Stimulated activated CD4-positive, alpha-beta T cell treated with anti-CD3 and anti-CD28 coated beads, TNF-alpha, amount 100 ng/mL, for 1 hour (primary cell): ENCODE measurements at places on chromosomes 6 and 20.

- no peak for DNase-seq
These were observed 33.4 kb upstream of the SRPK1 start for GRCh38 chr6:35954333-35954732.

- no peak for DNase-seq
These were observed 113.8 kb downstream of the JPH2 start for GRCh38 chr20:44073011-44073674.

DNA sequence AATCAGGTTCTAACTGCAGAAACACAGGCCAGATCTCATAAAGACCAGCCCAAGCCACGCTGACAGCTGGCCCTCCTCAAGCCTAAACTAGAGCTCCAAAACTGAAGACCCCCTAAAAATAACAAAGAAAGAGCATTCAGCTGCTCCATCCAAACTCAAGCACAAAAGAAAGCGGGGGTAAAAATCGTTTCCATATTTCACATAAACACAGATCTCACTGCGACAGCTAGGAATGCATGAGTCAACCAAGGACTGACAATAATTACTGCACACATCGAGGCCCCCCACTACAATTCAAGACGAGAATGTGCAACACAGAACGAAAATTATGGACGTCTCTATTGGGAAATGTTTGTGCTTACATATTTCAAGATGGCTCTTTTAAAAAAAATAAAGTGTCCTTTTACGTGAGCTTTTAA is 31.1 kb downstream of the CNKSR3 start:
- DNase-seq, result no peak

- DNase-seq, result no peak
These were observed 23.6 kb upstream of the NKAIN2 start for GRCh38 chr6:123780021-123780420.

- no peak for DNase-seq
These were observed 19.1 kb upstream of the HLA-DQB1 start for GRCh38 chr6:32685603-32686002.

DNA sequence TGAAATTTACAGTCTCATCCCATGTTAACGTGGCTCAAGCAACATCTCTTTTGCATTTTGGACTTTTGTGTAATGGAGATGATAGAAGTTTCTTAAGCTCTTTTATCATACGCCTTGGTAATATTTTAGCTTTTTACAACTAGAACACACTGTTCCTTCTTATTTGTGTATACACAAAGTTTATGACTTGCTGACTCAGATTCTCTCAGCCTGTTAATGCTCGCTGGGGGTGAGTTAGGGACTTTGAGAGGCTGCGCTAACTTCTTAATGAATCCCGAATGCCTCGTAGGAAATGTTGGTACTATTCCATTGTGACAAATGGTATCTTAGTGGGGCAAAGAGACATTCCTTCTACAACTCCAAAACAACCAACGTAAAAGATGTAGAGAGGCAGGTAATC is 509.7 kb downstream of the DOK5 start:
- no peak for DNase-seq

- no peak for DNase-seq
These were observed 1.2 kb upstream of the TSPO2 start for GRCh38 chr6:41040940-41041536.

DNA sequence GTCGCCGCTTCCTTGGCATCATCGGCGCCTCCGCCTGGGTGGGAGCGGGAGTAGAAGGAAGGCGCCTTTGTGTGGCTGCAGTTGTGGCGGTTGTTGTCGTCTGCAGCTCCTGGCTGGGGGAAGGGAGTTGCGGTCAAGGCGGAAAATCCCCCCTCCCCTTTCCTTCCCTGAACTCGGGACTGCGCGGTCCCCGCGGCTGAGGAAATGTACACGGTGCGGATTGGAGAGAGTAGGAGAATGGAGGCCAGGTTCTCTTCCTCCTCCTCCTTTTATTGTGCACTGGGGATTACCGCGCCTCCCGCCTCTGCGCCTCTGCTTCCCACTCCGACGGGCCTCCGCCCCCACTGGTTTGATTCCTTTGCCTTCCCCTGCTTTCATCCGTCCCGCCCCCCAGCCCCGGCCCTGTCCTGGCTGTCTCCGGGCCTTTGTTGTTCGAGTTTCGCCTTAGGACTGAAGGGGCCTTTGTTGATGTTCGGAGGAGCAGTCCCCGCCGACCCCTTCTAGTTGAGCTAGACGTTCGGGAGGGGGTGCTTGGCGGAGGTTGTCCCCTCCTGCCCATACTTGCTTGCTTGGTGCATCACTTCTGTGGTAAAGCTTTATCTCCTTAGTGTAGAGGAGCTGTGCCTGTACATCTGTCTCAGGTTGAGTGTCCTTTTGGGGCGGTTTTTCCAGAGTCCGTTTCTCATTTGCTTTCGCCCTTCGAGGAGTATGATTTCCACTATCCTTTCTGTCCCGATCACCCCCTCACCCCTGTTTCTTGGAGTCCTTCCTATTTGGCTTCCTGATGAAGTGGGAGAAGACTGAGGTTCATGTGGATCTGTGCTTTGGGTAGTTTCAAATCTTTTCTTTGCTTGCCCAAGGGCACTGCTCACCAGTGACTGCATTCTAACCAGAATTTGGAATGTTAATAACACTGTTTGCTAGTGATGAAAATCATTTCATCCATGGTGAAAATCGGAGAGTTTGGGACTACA is 764 bp downstream of the ZNF292 start:
- peak; percentile 42 for DNase-seq

GRCh38 chr6:25630508-25631278 is 21.3 kb upstream of the SCGN start:
- DNase-seq, result no peak

DNA sequence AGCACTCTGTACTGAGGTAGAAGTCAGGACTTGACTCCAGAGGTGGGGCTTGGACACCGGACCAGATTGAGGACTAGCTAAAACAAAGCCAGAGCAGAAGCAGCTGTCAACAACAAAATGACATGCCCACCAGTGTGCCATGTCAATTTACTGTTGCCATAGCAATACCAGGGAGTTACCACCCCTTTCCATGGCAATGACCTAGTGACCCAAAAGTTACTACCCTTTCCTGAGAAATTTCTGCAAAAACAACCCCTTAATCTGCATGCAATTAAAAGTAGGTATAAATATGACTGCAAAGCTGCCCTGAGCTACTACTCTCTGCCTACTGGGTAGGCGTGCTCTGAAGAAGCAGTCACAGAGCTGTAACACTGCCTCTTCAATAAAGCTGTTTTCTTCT is 21.0 kb downstream of the MAP3K5 start:
- no peak for DNase-seq

GRCh38 chr6:84808491-84809061 is 44.2 kb upstream of the TBX18 start:
- no peak for DNase-seq

GRCh38 chr6:36120018-36120417 is 10.3 kb upstream of the MAPK13 start:
- DNase-seq, result no peak

DNA sequence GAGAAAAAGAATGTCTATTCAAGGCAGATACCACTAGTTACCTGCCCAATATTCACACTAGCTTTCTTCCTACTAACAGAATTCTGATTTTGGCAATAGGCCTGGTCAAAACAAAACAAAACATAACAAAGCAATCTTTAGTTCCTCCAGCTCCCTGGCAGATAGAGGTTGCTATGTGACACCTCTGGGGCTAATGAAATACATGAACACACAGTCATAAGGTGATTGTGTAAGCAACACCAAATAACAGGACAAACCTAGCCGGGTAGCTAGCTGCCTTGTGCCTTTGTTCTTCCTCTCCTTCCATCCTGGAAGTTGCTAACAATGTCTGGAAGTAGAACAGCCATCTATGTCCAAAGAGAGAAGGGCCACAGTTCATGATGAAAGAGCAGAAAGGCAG is 6.0 kb upstream of the HMGN3 start:
- DNase-seq, result no peak

GRCh38 chr6:166162599-166163342 is 4.9 kb downstream of the TBXT start:
- DNase-seq, result no peak

DNA sequence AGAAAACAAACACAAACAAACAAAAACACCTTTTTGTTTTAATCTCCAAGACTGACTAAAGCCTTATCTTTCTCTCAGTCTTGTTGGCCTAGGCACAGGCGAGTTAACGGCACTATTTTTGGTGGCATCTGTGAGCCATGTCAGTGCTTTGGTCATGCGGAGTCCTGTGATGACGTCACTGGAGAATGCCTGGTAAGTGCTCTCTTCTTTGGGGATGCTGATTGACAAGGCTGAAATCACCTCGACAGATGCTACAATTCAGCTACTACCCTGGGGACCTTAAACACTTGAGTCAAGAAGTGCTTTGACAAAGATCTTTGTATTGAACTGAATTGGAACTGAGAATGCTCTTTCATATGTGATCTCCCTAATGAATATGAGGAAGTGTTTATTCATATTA is 384.1 kb downstream of the LAMA2 start:
- no peak for DNase-seq

- no peak for DNase-seq
These were observed 23.1 kb downstream of the PHACTR2 start for GRCh38 chr6:143700684-143701348.

- DNase-seq, result no peak
These were observed 15.7 kb downstream of the ZFP64 start for GRCh38 chr20:52175840-52176239.

DNA sequence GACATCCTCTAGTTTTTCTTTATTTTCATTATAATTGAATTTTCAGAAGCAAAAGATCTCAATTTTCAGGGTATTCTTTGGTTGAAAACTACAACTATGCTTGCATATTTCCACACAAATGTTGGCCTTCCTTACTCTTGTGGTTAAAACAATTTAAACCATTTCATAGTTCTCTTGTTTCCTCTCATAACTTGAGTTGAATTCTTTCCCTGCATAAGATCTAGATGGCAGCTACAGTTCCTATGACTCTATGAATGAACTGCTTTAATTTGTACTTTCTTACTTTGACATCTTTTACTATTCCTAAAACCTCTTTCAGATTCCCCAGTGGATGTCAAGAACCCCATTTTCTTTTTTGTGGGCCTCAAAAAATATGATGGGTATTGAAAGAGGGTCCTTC is 564.5 kb downstream of the NKAIN2 start:
- no peak for DNase-seq

GRCh38 chr6:79571030-79571367 is 33.8 kb upstream of the LCA5 start:
- no peak for DNase-seq

DNA sequence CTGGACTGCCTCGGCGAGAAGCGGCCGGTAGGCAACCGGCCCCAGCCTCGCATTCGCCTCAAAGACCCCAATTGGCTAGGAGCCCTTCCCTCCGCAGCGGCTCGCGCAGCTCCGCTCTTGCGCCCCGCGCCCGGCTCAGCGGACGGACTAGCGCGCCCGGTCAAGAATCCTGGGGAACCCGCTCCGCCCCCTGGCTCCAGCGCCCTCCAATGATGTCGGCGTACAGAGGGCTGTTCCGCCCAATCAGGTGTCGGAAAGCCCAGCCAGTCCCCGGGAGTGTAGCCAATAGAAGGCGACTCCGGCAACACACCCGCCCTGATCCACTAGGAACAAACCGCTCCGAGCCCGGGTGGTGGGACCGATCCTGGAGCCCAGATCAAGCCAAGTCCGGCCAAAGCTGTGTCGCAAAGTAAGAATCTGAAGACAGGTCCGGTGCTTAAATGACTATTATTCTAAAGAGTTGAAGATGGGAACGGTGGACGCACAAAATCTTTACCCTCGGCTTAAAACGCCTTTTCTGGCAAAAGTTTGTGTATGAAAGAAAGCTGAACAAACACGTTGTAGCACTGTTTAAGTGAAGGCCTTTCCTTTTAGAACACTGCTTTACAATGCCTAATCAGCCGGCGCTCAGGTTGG is 132.2 kb downstream of the OGFRL1 start:
- DNase-seq, result no peak

GRCh38 chr20:32205843-32206759 is 1.4 kb downstream of the PLAGL2 start:
- DNase-seq, result no peak

- DNase-seq, result no peak
These were observed 44.8 kb downstream of the FGD2 start for GRCh38 chr6:37050045-37050853.

- no peak for DNase-seq
These were observed 532.8 kb downstream of the GRIK2 start for GRCh38 chr6:101926149-101926925.

- peak; percentile 95 for DNase-seq
These were observed 12.3 kb upstream of the TMC2 start for GRCh38 chr20:2523919-2524708.

- no peak for DNase-seq
These were observed 868 bp downstream of the SAMD10 start for GRCh38 chr20:63978319-63979228.

- DNase-seq, result no peak
These were observed 341.6 kb upstream of the JAG1 start for GRCh38 chr20:11015440-11015839.

- DNase-seq, result no peak
These were observed 1.7 kb upstream of the PDE10A start for GRCh38 chr6:165664559-165665383.

DNA sequence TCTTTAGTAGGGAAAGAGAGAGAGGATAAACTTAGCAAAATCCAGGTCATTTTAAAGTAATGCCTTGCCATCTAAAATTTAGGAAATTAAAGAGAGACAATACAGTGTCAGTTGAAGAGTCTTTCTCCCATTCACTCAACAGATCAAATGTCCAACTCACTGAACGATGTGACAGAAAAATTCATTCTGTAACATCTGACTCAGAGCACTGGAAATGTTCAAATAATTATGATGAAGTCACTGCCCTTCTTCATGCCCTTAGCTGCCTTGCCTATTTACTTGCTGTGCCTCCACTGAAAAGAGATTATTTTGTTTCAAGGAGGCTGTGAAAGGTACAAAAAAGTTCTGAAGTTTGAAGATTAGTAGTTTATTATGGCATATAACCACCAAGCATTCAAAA is 434.8 kb downstream of the ADGRB3 start:
- no peak for DNase-seq

- no peak for DNase-seq
These were observed 4.3 kb downstream of the REV3L start for GRCh38 chr6:111478749-111479148.
